GM12892 (cell line): ENCODE measurements at places on chromosomes 5 and 9.
A peak's percentile ranks its signal among the peaks of the same experiment; 100 is the strongest.

DNA sequence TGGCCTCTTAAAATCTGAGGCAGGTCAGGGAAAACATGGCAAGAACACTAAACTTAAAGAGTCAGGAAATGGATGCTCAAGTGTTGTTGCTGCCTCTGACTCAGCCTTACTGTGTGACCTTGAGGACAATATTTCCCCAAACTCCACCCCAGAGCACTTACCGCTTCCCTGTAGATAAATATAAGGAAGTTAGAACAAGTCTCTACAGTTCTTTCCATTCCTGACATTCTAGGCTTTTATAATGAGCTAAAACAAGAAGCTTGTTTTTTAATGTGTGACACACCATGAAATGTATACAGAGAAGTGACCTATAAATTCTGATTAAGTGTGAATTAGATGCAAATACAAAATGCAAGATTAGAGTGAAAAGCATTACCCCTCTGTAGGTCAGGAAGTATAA, 129.3 kb downstream of the GRIA1 start:
- DNase-seq, result no peak

- no peak for DNase-seq
Measured at GRCh38 chr9:127346584-127346983, 50.4 kb upstream of the SLC2A8 start.

GRCh38 chr5:109690242-109690974, 681 bp downstream of the MAN2A1 start:
- peak; percentile 10 for DNase-seq

DNA sequence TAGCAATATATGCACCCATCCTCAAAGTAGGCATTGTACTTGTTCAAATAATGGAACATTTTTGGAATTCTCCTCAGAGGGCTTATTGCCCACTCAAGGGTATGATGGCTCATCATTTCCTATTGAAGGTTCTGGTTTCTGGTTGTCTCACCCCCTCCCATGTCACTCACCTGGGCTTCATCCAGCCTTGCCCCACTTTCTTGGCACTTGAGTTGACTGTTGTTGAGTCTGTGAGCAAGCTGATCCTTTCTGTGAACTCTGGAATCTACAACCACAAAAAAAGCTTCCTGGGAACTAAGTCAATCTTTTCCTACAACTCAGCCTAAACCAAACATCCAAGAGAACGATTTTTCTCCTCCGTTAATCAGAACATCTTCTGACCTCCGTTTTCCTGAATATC, 73.9 kb upstream of the ANKH start:
- DNase-seq, result no peak

DNA sequence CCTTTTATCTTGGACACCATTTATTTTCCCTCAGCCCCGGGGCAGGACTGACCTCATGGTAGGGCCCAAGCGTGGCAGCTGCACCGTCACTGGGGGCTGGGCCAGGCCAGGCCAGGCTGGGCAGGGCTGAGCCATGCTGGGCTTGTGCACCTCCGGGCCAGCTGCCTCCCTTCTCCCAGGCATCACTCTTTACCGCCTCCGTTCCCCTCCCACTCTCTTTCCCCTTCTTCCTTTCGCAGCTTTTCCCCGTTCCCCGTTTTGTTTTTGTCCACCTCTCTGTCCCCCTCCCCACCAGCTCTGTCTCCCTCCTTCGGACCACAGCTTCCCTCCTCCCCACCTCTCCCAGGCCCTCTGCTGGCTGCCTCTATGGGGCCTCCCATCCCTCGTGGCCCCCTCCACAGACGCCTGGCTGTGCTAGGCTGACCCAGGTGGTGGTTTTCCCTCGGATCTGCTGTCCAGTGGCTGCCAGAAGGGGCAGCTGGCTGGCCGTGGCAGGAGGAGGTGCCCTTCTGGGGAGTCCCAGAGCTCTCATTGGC, 17.9 kb downstream of the FGF18 start:
- DNase-seq, result no peak

DNA sequence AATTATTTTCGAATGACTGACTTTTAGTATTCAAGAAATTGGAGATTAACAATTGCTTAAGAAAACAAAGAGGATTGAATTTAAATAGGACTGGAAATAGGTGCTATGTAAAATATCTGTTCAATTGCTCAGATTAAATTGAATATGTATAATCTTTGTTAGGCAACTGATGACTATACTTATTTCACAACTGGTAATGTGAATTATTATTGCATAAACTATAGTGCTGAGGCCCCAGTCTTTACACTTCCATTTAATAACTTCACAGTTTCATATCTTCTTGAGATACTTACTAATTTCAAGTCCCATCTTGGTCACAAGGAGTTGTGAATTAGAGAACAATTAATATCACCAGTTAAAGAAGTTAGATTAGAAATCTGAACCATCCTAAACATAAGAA, 16.7 kb downstream of the CEP78 start:
- DNase-seq, result no peak

GRCh38 chr9:105127863-105128220, 116.6 kb upstream of the SLC44A1 start:
- DNase-seq, result peak; percentile 25
